ENCODE measurements at places on chromosomes 16 and 17.
A peak's percentile ranks its signal among the peaks of the same experiment; 100 is the strongest.

DNA sequence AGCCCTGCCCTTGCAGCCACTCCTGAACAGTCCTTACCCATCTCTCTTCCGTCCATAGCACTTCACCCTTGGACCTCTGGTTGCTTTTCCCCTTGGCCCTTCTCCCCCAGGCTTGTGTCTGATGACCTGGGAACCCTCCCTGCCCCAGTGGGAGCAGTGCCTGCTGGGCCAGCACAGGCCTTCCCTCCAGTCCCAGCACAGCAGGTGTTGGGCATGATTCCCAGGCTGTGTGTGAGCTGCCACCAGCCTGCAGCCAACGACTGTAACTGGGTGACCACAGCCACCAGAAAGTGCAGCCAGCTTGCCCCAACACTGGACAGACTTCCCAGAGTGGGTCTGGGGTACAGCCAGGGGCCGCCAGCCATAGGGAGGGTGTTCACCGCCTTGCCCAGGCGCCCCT is 30.0 kb downstream of the CRAMP1 start:
- no peak for DNase-seq

DNA sequence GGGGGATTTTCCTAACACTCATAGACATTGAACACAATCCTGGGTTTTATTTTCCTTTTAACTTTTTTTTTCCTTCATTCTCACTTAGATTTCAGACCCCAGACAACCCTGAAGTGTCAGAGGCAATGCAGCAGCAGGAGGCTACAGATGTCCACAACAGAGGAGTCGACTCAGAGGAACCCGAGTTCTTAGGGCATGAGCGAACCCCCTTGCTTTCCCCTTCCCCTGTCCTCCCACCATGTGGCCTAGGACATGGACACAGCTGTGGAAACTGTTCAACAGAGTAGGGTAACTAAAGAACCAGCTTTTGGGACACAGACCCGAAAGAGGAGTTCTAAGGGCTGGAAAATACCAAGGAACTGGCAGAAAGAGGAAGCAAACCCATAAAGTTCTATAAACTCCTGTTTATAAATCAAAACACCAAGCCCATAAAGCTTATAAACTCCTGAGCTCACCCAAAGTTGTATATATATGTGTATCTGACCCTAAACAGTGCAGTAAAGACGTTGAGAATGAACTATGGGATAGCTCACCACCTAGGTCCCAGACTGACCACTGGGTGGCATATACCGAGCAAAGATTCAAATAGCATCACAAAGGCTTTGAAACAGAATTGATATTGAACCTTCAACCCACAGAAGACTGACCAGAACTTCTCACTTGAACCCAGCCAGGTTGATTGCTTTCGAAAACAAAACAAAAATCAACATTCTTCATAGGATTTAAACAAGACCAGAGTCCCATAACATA is 33.9 kb downstream of the CMTM4 start:
- no peak for DNase-seq

DNA sequence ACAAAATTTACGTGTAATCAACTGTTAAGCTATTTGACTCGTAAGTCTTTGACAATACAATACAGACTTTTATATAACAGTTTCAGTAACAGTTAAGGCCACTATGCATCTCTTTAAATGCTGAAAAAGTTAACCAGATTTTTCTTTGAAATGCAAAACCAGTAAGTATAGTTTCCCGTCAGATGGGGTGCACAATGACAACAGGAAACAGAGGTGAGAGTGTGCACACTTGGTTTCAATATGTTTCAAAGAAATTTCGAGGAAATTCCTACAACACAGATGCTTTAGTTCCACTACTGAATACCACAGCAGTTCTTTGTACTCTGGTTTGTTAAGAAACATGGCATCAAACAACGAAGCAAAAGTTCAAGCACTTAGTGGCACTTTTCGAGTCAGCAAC is 48.4 kb downstream of the RNF157 start:
- DNase-seq = no peak

- peak; percentile 36 for DNase-seq
Observed at GRCh38 chr16:78437352-78437968, 338.0 kb downstream of the WWOX start.

GRCh38 chr17:17313350-17313991 is 10.3 kb downstream of the NT5M start:
- DNase-seq = peak; percentile 70

DNA sequence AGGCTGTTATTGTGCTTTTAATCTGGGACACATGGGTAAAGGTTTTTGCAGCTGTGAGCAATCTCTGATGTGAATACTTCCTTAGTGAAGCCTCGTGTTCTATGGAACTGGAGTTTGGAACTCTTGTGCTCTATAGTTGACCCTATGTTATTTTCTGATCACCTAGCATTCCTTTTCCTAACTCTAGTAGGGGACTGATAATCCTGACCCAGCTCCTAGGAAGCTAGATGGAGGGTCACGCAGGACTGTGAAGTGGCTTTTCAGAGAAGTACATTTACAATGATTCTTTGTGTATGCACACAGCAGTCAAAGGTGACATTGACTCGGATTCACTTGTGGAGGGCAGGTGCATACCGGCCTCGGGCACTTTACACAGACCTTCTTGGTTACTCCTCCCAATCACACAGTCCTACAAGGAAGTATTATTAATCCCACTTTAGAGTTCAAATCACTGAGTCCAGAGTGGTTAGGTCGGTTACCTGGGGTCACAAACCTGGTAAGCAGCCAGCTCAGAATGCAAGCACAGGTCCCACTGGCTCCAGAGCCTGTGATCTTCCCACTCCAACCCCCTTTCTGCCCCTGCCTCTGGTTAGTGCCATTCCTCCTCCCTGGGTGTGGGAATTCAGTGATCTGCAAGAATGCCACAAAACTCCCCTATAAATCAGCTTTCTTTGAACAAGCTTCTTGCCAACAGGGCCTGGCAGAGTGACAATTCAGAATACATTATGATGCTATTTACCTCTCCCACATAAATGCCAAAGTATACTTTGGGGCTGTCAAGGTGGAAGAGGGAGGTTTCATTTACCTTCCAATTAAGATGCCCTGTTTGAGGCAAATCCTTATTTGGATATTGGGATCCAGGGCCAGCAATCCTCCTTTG is 7.1 kb downstream of the CHD9NB start:
- no peak for DNase-seq

DNA sequence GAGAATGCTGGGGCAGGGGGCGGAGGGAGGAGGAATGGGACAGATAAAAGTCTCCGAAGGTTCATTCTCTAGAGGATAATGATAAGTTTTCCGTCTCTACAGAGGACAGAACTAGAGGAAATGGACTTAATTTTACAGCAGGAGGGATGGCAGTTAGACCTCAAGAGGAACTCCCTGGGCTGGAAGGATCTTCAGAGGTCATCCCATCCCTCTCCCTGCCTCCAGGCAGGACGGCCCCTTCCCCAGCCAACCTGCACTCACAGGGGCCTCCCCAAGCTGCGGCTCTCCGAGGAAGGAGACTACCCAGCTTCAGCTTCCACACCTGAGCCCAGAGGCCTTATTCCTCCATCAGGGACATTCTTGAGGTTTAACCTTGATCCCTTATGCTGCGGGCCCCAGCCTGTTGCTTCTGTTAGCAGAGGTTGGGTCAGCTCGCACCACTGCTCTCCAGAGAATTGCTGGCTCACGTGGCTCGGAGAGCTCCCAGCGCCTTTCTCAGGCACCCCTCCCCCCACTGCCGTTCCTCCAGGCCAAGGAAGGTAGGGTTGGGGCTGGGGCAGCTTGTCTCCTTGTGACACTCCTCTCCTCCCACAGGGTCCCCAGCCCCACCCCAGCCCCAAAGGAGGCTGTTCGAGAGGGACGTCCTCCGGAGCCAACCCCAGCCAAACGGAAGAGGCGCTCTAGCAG is 8.5 kb downstream of the ELOB start:
- DNase-seq = no peak

- no peak for DNase-seq
Observed at GRCh38 chr16:89536371-89536770, 24.1 kb upstream of the RPL13 start.

DNA sequence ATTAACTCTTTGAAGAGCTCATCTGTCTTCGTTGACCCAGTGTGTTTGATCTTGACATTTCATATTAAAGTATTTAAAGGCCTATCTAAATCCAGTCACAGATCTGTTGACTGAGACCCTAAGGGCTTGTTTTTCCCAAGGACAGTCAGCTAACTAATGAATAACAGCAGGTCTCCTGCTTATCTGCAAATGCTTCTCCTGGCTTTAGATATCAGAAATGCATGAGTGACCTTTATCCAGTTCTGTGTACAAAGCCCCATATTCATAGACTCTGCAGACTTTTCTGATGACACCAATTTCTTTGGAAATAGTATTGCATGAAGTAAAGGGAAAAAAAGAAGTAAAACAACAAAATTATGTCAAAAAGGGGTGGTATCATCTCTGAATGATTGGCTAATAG is 70.3 kb downstream of the YPEL2 start:
- DNase-seq = no peak

DNA sequence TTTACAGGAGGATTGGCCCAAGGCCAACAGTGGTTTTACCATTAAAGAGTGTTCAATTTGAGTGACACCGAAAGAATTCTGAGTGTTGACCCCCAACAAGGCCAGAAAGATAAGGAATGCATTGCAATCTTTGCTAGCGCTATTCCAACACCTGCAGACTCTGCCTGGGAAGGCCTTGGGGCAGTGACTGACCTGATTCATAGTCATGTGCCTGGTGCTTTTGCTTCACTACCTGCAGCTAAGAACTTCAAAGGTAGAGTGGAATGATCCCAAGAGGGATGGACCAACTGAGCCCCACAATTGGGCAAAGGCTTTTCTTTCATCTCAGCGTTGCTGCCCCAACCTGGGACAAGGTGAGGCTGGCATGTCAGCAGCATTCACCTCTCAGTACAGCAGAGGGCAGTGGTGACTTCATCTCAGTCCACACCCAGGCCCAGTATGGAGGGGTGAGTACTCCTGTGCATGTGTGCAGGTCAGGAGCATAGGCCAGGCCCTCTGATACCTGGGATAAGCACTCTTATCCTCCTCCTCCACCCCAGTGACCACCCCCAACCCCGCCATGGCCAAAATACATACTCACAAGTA is 149.6 kb upstream of the GNAO1 start:
- peak; percentile 25 for DNase-seq

- no peak for DNase-seq
Observed at GRCh38 chr17:56658648-56659047, 65.1 kb downstream of the NOG start.

DNA sequence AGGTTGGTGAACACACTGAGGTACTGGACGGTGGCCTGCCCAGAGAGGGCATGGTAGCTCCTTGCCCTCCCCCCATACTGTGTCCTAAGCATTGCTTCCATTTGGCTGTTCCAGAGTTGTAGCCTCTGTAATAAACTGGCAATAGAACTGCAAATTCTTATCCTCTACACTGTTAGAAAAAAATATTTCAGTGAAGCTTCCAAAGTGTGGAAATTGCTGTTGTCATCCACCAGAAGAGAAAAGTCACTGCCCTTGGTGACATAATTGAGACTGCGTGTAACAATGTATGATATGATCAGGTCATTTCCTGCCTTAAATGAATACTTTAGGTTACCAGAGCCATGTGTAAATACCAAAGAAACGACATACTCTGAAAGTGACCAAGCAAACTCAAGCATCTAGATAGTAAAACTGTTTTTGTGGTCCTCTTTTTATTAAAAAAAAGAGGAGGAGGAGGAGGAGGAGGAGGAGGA is 65.9 kb downstream of the CEP95 start:
- no peak for DNase-seq

- no peak for DNase-seq
Observed at GRCh38 chr16:50659806-50660205, 21.3 kb downstream of the SNX20 start.

DNA sequence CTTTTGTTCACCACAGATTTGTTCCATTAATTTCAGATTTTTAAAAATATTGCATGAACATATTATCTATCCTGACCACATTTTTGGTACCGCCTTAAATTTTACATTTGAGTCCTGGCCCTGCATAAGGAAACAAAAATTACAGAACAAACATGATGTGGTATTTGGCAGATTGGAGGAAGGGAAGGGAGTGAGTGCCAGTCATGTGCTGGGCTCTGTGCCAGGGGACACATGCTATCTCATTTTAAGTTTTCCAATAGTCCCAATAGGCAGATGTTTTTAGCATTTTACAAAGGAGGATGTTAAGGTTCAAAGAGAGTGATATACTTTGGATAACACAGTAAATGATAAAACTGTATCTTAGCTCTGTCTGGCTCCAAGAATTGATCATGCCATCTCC is 185.1 kb downstream of the CDK5R1 start:
- DNase-seq = no peak

- DNase-seq = no peak
Observed at GRCh38 chr17:14353861-14354474, 53.1 kb downstream of the HS3ST3B1 start.

GRCh38 chr16:49972280-49972679 is 52.7 kb upstream of the CNEP1R1 start:
- DNase-seq = no peak

GRCh38 chr16:27819881-27820610 is 243.5 kb downstream of the GSG1L start:
- DNase-seq = no peak

DNA sequence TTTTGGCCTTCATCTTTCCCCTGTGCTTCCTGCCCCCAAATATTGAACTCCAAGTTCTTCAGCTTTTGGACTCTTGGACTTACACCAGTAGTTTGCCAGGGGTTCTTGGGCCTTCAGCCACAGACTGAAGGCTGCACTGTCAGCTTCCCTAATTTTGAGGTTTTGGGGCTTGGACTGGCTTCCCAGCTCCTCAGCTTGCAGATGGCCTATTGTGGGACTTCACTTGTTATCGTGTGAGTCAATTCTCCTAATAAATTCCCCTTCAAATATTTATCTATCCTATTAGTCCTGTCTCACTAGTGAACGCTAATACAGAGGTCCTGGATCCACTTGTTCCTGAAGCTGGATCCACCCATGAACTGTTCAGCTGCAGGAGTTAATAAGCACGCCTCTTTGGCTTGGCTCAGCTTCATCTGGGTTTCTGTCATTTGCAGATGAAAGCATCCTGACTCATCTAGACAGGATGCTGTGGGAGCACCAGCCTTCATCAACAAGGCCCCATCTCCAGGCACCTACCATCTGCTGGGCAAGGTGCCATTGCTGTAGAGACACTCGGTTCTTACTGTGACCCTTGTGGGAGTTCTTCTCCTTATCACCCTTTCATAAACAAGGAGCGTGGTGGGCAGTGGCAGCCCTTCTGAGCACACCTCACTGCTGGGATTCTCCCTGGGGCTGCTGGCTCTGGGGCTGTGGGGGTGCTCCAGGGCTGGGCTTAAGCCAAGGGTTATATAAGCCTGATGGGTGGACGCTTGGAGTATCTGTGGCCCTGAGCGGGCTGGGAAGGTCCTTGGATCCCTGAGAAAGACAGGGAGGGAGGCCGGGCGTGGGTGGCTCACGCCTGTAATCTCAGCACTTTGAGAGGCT is 23.1 kb downstream of the LAT start:
- DNase-seq = peak; percentile 75
